Inflammatory macrophage treated with lipopolysaccharide for 4 hours (primary cell): ENCODE measurements at places on chromosomes 2 and 18.

DNA sequence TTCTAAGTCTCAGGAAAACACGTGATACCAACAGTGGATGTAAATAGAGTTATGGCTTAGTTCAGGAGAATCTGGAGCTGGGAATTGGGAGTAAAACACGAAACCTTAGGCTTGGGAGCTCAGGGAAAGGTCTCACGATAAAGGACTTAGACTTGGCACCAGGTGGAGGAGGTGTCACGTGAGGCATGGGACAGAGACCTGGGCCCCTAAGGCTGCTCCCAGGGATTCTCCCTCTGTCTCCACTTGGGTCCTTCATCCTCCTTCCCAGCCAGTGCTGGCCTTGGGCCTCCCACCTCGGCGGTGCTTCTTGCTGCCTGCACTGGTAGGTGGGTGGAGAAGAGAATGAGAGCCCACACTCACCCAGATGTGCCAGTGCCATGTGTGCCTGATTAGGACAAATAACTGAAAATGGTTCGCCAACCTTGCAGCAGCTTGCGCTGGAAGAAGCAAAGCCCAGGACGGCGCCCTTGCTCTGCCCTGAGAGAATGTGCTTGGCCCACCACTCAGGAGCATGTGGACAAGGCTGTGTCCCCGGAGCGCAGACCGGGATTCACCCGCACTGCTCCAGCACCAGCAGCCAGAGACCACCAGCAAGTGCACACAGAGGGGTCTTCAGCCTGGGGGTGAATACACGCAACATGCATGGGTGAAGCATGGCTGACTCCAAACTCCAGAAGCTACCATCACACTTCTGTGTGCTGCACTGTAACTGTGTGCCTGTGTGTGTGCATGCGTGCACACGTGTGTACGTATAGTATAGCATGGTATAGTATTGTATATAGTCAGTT is 48.1 kb downstream of the PSMG2 start:
- no peak for DNase-seq

- DNase-seq = no peak
These were observed 384.3 kb upstream of the SYT4 start for GRCh38 chr18:43661570-43661969.

GRCh38 chr2:576292-576691 is 100.9 kb downstream of the TMEM18 start:
- DNase-seq = no peak

- DNase-seq = no peak
These were observed 32.8 kb downstream of the ZNF892 start for GRCh38 chr2:95240091-95240490.

DNA sequence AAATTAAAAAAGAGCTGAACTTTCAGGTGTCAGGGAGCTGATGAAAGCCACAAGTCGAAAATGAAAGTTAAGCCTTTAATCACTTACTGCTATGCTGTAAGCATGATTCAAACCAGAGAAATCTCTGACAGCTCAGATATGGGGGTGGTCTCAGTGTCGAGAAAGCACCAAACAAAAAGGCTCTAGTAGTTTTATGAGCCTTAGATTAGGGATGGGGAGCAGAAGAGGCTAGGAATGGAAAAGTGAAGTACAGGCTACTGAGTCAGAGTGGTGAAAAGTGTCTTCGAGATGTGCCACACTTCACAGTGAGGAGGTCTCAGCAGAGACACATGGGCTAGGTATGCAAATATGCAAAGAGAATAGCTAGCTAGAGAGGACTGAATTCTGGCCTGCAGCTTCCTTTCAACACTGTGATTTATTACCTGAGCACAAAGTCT is 482.2 kb downstream of the SPAG16 start:
- DNase-seq = no peak

- no peak for DNase-seq
These were observed 5.1 kb downstream of the RAMP1 start for GRCh38 chr2:237864444-237864931.
